ENCODE measurements at places on chromosomes 7 and 10.

- DNase-seq = no peak
Observed at GRCh38 chr10:75250934-75251333, 15.2 kb upstream of the COMTD1 start.

DNA sequence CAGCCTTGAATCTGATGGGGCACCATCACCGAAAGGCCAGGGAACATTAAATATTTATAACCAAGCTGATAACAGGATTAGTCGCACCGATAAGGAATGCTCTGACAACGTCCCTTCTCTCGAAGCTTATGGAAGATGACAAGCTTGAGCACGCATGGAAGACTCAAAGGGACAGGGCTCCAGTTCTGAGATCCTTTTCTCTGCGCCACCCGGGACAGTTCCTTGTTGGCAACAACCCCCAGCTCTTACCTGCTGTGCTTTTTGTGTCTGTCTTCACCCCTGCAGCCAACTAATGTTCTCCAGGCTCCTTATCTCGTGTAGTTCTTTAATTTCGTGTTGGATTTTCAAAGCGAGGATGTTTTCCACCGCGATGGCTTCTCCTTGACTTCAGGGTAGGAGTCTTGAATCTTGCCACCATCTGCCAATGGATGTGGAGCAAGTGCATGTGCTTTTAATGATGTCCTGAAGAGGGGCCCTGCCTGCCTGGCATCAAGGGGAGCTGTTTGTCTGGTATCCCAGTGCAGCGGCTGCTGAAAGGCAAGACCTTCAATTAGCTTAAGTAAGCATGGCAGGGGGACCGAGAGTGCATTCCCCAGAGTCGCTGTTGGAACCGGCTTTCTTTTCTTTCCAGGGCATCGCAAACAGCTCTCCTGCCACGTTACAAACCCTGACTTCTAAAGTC is 354 bp upstream of the FERD3L start:
- no peak for DNase-seq

DNA sequence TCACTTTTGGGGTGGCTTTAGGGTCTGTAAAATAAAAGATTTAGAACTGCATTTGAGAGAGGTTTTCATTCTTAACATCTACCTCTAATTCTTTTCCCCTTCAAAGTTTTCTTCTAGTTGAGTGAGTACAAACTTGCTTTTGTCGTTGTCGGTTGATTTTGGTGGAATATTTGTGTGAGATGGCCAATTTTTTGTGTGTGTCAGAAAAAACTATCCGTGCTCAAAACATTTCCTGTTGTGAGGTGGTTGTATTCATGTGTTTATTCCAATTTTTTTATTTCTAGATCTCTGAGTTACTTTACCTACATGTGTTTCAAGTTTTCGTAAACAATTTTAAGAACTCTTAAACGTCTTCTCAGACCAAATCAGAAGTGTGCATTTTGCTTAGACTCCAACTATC is 1.6 kb downstream of the AHR start:
- no peak for DNase-seq

DNA sequence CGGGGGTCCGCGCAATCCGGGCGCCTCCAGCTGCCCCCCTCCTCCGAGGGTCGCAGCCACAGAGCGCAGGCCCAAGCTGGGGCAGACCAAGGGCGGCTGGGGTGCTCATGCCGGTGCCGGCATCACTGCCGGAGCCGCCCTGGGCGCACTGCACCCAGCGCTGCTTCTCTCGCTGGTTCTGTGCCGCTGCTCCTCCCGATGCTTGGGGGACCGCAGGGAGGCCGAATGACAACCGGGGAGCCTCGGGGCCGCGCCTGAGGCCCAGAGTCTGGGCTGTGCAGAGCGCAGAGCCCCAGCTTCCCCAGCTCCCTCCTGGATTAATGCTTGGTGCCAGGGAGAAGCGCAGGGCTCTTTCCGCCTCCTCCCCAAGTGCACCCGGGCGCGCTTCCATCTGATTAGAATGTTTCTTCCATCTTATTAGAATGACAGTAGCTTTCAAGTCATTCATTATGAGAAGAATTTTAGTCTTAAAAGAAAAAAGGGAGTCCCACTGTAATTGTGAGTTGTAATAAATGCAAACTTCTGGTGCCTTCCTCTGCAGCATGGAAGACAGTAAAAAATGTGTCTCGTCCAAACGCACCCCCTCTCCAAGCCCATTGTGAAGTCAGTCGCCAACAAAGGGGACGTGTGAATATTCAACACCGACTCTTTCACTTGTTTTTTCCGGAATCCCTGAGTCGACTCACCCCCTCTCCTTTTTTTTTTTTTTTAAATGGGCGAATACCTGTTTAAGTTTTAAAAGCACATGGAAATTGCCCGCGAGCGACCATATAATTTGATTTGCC is 19.5 kb upstream of the PTF1A start:
- DNase-seq = no peak

All from CD8-positive, alpha-beta T cell (primary cell).